RCC 7860 (cell line): ENCODE measurements at places on chromosomes 6 and 20.

DNA sequence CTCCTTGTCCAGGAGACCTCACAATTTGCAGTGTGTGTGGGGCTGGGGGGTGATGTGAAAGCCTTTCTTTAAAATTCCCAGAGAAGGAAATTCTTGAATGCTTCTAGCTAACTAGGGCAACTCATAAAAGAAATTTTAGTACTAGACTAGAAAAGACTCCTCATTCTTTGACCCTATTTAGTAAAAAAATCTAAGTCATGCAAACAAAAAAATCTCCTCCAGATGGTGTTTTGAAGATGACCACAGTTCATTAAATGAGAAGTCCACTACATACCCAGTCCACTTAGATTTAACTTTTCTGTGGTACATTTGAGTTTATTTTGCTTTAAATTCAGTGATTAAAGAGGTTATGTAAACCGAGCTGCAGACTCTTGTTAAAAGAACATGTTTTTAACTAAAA lies 67.5 kb downstream of the NDUFAF5 start:
- no peak for DNase-seq

DNA sequence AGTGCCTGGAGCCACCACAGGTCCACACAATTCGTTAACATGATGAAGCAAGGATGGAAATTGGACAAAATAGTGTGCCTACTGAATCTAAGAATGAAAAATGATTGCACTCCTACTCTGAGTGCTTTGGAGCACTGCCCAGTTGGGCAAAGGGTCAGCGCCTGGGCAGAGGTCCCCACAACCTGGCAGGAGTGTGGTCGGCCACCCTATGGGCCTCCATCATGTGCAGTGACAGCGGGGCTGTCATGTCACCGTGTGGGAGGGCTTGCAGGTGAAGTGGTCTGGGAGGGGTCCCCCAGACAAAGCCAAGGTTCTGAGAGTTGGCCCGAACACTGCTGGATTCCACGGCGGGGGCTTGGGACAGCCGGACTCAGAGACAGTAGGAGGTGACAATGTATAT lies 36.2 kb upstream of the CD93 start:
- DNase-seq, result no peak

- DNase-seq, result no peak
Measured at GRCh38 chr6:128919412-128920180, 36.7 kb downstream of the LAMA2 start.

DNA sequence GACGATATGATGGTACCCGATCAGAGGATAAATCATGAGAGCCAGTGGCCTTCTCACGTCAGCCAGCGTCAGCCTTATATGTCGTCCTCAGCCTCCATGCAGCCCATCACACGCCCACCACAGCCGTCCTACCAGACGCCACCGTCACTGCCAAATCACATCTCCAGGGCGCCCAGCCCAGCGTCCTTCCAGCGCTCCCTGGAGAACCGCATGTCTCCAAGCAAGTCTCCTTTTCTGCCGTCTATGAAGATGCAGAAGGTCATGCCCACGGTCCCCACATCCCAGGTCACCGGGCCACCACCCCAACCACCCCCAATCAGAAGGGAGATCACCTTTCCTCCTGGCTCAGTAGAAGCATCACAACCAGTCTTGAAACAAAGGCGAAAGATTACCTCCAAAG lies 122.2 kb downstream of the TMEM242 start:
- no peak for DNase-seq

DNA sequence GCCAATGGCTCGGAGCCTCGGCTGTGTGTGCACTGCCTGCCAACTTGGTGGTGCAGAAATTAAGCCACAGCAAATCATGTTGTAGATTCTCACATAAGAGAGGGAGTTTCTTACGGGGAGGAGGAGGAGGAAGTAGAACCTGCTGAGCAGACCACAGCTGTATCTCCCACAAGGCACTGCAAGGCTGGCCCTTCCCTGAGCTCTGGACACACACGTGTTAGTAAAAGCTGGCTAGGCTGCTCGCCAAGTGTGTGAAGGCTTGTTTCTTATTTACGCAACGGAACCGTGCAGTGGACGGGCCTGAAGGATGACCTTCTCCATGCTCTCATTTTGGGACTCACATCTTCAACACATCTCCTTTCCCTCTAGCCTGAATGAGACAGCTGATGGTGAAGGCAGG lies 15.7 kb upstream of the QKI start:
- DNase-seq, result no peak

DNA sequence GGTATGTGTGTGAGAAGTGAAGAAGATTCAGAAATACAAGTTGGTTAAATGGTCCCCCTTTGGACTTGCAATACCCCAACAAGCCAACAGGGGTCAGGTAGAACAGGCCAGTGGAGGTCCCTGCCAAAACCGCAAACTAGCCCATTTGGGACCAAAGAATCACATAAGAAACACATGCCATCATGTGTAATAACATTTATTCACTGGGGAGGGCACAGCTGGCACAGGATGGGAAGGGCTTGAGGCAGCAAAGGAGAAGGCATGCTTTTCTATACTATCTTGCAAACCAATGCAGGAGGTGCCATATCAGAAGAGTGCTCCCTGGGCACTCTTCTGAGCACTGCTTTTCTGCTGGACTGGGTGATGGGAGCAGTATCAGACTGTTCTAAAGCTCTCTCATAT lies 116.1 kb upstream of the TRAF3IP2 start:
- DNase-seq, result no peak

GRCh38 chr6:136975089-136975715 lies 53.1 kb downstream of the SLC35D3 start:
- no peak for DNase-seq

- no peak for DNase-seq
Measured at GRCh38 chr6:166151798-166152197, 15.9 kb downstream of the TBXT start.

DNA sequence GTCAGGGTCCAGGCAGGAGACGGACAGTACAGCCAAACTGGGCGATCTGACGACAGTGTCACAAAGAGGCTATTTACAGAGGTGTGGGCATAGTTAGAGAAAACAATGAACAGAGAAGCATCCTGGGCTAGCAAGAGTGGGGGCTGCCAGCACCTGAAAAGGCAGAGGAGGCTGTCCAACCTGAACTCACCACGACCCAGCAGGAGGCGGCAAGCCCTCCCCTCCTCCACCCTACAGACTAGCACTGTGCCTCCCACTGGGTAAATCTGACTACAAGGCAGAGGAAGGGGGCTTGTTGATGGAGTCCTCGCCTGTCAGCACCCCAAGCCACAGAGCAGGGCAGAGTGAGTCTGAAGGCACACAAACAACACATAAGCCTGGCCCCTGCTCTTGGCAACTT lies 52.8 kb upstream of the CDYL start:
- no peak for DNase-seq

DNA sequence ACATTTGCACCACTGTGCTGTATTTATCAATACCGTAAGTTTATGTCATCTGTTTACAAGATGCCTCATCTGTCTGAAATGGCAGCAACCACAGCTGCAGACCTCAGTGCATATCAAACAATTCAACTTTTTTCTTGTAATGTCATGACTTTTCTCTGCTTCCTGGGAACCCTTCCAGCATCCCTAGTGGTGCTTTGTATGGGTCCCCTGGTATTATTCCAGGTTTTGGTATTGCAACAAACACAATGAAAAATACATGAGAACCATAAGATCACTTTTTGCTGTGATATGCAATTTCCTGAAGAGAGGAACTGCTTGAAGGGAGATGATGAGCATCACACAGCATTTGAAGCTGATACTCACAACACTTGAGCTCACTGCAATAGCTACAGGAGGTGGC lies 12.0 kb upstream of the TXNDC5 start:
- DNase-seq, result no peak

GRCh38 chr6:10847684-10848083 lies 9.3 kb upstream of the MAK start:
- DNase-seq, result no peak

DNA sequence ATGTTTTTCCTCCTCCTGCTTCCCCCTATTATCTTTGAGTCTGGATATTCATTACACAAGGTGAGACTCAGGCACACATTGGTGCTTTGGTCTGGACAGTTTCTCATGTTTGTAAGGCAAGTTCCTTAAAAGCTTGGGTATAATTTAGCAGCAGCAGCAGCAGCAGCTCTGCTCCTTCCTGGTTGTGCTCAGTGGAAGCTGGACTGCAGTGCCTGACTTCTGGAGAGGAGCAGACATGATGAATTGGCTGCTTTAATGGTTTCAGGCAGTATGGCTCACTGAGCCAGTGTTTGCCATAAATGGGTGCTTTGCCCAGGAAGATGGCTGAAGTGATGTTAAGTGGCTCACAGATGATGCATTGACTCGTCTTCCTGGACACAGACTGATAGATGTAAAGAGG lies 32.4 kb downstream of the SLC9A8 start:
- no peak for DNase-seq
